K562 (cell line): ENCODE measurements at places on chromosomes 11 and 22.

DNA sequence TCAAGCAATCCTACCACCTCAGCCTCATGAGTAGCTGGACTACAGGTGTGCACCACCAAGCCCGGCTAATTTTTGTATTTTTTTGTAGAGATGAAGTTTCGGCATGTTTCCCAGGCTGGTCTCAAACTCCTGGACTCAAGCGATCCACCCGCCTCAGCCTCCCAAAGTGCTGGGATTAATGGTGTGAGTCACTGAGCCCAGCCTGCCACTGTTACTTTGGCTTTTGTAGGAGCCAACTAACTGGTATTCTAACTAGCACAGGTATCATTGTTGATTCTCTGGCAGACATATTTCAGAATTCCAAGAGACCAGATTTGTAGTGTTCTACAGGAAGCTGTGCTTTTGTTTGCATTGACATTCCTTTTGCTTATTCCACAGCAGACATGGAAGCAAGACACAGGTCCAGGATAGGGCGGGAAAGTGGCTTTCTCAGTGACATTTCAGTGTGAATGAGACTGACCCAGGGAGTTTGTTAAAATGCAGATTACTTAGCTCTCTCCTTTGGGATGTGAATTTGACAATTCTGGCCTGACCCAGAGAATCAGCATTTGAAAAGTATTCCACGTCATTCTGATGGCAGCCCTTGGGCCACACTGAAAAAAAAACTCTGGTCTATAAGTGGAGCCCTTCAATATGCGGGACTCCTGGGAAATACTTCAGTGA is 52.2 kb upstream of the PAX6 start:
- DNase-seq = no peak

DNA sequence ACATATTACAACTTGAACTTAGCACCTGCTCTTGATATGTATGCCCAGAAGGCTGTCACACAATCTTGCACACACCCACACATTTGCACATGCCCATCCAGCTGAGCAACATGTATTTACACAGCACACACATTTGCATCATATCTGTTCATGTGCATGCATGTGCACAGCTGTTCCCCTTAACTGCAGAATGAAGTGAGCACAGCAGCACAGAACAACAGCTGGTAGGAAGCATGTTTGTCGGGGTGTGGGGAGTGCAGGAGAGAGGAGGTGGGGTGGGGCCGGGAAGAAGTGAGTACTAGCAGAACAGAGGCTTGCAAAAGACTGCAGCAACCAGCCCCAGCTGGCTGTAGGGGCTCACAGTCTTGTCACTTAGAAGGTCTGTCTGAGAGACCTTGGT is 296.5 kb downstream of the KIRREL3 start:
- DNase-seq = no peak

GRCh38 chr11:130023204-130023603 is 20.6 kb upstream of the PRDM10 start:
- DNase-seq = no peak

DNA sequence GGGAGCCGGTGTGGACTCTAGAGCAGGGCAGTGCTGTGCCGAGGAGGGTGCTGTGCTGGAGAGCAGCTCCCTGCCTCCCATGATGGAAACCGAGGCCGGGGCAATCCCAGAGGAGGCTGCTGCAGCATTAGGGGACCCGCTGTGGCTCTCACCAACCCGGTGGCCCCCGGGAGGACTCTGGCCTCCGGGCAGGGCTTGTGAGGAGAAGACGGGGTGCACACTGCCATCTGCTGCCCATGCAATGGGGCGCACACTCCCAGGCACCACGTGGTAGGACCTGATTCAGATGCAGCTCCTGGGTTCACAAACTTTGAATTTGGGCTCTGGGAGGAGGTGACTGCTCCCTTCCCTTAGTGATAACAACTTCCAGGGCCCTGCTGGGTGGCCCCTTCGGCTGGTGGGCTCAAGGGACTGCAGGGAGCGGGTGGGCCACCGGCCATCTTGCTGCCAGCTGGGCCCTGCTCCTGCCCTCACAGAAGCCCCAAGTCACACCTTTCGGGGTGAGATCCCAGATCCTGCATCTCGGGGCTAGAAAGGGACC is 93.8 kb upstream of the FGF3 start:
- DNase-seq = peak; percentile 36

DNA sequence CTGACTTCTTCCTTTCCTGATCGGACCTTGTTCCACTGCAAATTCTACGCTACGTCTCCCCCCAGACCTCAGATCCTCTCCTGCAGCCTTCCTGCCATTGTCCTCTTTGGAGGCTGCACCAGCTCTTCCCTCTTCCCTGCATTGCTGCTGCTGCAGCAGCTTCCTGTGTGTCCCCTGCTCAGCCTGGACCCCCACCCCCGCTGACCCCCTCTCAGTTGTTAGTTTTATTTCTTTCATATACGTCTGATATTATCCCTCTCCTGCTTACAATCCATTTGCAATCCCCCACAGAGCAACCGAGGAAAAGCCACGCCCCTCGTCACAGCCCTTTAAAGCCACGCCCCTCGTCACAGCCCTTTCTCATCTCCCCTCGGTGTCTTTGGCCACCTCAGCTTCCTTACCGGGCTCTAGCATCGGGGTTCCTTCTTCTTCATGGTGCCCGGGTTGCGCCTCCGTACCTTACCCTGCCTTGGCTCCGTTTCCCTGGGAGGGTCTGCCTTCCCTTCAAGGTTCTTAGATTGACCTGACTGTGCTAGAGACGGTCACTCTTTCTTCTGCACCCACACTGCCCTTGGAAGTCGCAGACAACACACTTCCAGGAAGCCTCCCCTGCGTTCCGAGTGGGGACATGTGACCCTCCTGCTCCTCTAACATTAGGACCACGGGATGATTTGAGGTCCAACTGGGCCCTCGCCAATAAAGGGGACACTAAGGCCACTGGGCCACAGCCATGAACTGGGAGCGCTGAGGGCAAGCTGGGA is 4.8 kb downstream of the MRGPRG start:
- DNase-seq = no peak

DNA sequence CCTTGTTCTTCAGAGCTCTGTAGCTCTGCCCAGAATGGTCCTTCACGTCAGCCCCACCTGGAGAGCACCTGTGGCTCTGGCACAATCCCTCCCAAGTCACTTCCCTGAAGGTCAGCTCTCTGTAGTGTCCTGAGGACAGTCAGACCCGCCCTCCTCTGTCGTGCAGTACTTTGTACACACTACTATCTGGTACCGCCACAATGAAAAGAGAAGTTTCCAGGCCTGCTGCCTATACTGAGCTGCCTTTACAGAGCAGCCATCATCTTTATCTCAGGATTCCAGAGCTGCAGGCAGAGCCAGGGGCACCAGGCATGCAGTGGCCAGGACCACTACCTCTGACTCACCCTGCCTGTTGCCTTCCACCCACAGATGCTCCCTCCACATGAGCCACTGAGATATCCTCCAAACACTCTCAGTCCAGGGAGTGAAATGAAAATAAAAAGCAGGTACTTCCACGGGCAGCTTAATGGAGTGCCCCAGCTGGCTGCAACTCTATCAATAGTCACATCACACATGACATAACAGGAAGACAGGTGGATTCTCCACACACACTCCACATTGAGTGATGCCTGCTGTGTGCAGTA is 7.3 kb downstream of the PACSIN2 start:
- DNase-seq = peak; percentile 57

GRCh38 chr11:101574886-101575285 is 8.9 kb downstream of the TRPC6 start:
- DNase-seq = no peak

DNA sequence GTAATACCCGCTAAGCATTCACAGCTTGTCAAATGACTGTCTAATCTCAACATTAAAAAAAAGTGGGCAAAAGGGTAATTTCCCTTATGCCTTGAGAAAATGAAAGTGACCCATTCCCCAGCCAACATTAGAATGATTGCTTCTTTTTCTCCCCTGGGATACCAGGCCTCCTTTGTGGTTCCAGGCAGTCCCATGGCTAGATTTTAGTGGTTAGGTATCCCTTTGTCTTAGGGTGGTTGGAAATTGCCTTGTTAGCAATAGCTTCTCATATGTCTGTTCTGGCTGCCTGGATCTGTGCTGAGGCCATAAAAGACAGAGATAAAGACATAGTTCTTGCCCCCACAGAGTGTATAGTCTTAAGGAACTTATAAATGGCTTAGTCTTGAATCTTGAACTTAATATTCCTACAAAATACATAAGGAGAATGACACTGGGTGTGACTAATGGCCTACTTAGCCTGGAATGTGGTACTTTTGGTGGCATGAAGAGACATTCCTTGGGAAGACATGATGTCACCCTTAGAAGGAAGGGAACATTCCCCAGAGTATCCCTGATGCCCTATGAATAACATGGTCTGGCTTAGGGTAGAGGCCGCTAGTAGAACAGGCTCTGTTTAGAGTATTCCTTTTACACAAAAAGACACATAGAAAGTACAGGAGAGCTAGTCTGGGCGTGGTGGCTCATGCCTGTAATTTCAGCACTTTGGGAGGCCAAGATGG is 90.3 kb downstream of the ZBTB16 start:
- no peak for DNase-seq
